H54 (cell line): ENCODE measurements at places on chromosomes 7 and 10.

- DNase-seq: no peak
Measured at GRCh38 chr7:140597428-140597949, 43.1 kb downstream of the DENND2A start.

GRCh38 chr7:95502403-95502802 lies 16.7 kb downstream of the ASB4 start:
- DNase-seq: no peak

DNA sequence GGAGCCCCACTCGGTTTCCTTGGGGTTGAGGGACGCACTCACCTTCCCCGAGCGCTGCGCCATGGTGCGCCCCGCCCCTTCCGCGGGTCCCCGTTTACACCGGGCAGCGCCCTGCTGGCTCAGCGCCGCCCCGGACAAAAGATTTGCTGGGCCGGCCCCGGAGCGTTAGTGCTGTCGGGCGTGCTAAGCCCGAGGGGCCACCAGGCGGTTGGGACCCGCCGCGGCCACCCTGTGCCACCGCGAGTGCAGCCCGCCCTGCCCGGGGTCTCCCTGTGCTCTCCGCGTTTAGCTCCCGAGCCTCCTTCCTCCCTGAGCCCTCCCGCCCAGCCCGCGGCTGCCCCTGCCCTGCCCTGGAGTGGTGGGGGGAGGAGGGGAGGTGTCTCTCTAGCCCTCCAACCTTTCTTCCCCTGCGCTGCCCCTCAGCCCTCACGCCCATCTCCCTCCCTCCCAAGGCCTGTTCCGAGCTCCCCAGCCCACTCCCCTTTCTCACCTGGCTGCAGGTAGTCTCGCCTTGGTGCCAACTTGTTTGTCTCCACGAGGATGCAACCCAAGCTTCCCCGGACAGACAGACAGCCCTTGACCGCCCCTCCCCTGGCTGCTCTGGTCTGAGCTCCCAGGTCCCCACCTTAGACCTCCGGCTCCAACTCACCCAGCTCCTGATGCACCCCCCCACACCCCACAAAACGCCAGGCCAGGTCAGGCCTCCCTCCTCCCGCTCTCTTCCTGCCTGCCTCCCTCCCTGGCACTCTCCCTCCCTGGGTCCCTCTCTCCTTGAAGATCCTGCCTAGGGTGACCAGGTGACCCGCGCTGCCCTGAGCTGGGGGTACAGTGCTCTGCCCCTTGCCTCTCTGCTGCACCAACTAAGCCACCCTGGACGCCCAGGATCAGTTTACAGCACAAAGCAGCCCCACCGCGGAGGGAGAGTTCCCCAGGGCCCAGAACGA lies at the start of gene CRYGN:
Gene CRYGN, minus strand, starts transcription at position 287 of the 944 bp plus-strand sequence. Its CDS starts 224 bp downstream, at position 63.
- DNase-seq: no peak

DNA sequence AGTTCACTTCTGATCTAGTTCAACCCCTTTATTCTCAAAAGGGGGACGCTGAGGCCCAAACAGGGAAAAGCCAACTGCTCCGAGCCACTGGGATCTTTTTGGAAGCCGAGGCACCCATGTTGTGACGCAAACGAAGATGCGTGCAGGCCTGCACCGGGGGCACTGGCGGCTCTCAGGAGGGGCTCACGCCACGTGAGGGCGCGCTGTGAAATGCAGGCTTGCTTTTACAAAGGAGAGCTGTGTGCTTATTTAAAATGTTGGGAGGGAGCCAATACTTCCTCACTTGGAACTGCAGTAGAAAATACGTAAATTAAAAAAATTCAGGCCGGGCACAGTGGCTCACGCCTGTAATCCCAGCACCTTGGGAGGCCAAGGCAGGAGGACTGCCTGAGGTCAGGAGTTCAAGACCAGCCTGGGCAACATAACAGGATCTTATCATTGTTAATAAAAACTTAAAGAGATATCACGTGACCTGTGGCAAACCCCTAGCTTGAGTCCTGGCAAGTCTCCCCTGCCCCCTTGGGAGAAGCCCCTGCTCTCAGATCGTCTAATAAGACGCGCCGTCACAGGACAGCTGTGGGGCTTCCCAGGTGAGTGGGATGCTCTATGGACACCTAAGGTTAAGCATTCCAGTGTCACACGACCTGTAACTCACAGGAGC lies 16.3 kb downstream of the BRI3 start:
- DNase-seq: no peak

- DNase-seq: no peak
Measured at GRCh38 chr10:117257721-117258120, 16.8 kb downstream of the SLC18A2 start.

DNA sequence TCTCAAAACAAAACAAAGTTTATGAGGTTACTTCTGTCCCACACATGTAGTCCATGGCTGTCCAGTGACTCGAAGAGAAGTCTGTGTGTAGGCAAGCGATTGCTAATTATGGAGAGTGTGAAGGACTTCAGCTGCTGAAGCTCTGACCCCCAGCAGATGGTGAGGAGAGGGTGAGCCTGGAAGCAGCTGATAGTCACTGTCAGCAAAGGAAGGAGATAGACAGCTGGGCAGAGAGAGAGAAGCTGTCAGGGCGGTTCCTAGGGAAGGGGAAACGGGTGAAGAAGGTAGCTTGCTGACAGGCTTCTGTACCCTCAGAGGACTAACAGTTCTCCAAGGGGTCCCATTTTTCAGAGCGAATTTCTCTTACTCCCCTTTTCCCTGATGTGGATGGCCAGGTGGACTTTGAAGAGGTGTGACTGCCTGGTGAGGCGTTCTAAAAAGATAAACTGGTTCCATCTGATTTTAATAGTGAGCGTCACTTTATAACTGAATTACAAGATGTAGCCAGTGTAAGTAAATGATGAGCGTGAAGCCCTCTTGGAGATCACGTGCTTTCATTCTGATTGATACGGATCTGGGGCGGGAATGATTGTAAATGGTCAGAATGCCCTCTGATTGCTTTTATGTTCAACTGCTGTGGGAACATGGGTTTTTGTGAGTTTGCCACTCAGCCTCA lies 12.1 kb downstream of the ZSCAN21 start:
- DNase-seq: no peak

GRCh38 chr7:47507522-47507921 lies 74.4 kb downstream of the TNS3 start:
- no peak for DNase-seq

- no peak for DNase-seq
Measured at GRCh38 chr10:15754937-15755336, 35.2 kb upstream of the ITGA8 start.

- DNase-seq: no peak
Measured at GRCh38 chr10:75068523-75068922, 42.9 kb upstream of the SAMD8 start.

GRCh38 chr7:29607259-29607658 lies 43.6 kb downstream of the PRR15 start:
- DNase-seq: no peak

- no peak for DNase-seq
Measured at GRCh38 chr7:24504836-24505235, 68.4 kb upstream of the PALS2 start.
